Amniotic stem cell (primary cell): ENCODE measurements at places on chromosomes 6 and 20.

DNA sequence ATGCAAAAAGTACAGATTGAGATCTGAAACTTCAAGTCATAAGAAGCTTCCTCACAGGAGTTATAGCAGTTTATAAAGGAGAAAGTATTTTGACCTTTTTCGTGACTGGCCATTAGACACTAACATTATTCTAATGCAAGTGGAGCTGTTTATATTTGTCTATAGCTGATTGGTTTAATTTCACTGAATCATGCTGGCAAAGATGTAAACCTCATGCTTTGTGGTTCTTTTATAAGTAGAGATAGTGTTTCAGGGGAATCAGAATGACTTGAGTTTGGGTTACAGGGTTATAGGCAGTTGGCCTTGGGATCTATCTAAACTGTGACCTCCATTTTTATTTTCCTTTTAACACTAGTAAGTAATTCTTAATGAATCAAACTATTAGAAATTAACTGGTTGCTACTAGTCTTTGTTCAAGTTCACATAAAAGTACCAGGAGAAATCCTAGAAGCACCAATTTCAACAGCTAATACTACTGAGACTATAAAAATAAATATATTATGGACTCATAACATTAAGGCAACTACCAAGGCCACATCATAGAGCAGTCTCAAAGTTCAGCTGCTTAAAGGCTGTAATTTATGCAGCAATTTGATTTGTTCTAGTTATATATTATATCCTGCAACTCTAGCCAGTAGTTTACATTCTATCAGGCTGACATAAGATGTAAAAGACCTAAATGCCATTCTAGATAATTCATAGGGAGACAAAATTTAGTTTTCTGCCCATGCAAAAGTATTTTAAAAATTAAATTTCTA is 94.0 kb downstream of the RNGTT start:
- no peak for DNase-seq

DNA sequence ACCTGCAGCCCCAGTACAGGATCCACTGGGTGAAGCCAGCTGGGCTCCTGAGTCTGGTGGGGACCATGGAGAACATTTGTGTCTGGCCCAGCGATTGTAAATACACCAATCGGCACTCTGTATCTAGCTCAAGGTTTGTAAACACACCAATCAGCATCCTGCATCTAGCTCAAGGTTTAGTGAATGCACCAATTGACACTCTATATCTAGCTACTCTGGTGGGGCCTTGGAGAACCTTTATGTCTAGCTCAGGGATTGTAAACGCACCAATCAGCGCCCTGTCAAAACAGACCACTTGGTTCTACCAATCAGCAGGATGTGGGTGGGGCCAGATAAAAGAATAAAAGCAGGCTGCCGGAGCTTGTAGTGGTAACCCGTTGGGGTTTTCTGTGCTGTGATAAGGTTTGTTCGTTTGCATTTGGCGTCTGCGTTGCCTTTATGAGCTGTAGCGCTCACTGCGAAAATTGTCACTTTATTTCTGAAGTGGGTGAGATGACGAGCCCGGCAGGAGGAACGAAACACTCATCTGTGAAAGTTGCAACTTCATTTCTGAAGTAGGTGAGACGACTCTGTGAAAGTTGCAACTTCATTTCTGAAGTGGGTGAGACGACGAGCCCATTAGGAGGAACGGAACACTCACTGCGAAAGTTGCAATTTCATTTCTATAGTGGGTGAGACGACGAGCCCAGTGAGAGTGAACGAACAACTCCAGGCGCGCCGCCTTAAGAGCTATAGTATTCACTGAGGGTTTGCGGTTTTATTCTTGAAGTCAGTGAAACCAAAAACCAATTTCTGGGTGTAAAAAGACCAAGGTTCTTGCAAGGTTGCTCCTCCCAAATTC is 31.1 kb downstream of the SERPINB6 start:
- DNase-seq, result no peak

DNA sequence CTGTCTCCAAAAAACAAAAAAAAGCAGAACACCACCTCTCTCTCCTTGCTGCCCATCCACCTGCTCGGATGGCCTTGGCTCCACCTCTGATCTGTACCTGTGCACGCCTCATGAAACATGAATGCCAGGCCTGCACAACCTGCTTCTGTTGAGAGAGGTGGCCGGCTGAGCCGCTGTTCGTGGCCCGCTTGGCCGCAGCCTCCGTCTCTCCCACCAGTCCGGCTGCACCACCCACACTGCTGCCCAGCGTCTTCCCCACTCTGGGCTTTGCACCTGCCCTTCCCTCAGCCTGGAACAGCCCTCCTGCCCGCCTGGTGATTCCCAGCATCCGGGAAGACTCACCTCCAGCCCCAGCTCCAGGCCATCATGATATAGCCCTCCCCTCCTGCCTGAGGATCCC is 12.2 kb upstream of the ZBTB46 start:
- no peak for DNase-seq

GRCh38 chr6:101830501-101831031 is 437.1 kb downstream of the GRIK2 start:
- DNase-seq, result no peak

GRCh38 chr6:38113825-38114576 is 294.5 kb downstream of the ZFAND3 start:
- DNase-seq, result no peak

DNA sequence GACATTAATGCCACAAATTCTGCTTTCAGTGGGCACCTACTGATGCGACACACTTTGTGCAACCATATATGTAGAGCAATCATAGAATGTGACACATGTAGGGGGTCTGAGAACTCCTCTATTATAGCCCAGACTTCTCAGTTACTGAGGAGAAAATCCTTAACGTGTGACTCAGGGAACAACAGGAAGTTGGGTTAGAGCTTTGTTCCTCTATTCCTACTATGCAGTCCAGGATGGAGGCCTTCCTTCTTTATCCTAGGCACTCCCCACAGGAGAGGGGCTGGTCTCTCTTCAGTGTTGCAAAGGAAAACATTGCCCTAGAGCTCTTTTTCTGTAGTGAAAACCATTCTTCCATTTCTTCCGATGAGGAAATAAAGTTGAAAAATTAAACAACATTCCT is 39.6 kb upstream of the RCAN2 start:
- no peak for DNase-seq

DNA sequence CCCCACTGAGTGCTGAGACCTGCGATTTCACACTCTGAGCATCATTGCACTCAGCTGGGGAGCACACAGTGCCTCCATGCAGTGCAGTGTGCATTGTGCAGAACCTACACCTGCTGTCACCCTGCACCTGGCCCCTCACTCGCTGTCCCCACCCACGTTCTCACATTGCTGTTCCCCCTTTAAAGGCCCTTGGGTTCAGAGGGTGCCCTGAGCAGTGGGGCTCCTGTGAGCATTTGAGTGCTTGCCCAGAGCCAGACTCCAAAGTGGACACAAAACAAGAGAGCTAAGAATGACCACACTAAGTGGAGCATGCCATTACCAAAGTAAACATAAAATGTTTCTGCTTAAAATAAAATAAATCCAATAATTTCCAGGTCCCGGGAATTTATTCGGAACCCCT is 131.0 kb upstream of the CST7 start:
- DNase-seq, result no peak

DNA sequence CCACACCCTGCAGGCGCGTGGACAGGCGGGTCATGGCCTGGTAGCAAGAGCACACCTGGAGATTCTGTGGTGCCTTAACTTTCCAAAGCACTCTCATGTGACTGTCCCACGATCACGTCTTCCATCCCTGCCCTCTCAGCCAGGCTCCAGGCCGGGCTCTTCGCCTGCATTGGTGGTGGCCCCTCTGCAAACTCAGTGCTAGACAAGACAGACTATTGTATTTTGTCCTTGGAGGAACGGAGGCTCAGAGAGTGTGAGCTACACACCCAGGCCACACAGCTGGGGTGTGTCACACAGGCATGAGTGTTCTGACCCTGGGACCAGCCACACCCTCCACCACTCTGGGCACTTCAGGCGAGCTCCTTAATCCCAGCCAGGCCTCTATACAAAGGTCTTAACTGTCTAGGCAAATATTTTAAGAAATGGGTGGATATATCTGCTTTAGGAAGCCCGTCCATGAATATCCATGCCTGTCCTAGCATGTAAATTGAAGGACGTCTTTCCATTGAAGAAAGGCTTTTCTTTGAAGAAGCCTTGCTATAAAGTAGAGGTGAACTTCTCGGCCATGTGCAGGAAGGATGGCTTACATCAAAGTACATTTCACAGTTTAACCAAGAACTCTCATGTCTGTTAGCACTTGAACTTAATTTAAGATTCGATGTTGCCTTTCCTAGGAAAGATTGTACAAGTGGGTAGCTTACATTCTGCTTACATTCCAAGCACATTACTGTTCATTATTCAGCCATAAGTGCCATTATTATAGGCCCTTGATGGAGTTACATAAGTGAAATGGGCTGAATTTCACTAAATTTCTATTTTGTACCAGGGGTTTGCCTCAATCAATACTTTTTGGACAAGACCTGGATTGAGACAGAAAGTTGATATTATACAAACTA is 263.9 kb downstream of the DLL1 start:
- DNase-seq, result no peak

DNA sequence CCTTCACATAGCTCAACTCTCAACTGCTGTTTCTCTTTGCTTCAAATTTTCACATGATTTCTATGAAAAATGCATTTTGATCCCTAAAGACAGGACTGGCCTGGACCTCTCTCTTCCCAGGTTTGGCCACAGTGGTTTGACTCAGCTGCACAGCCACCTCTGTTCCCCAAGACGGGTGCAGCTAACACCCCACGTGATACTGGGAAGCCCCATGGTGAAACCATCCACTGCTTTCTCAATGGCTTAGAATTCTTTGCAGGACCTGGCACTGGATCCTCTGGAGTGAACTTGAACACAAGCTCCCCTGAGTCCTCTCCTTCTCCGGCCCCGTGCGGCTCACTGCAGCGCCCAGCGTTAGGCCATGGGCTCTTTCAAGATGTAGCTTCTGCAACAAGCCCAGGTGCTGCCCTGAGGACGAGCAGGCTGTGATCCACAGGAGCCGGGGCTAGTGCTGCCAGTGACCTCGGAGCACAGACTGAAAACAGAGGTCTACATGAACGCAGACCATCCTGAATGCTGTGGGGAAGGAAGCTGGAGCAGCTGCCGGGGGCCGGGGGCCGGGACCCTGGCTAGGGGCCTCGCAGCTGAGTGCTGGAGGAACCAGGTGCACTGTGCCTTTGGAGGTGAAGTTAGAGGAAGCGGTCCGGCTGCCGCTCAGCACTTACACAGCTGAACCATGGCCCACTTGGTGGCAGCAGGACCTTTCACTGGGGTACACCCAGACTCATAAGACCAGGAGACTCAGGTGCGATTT is 58.8 kb upstream of the MPC1 start:
- DNase-seq, result no peak

GRCh38 chr6:128240024-128240428 is 280.4 kb downstream of the PTPRK start:
- DNase-seq, result no peak

DNA sequence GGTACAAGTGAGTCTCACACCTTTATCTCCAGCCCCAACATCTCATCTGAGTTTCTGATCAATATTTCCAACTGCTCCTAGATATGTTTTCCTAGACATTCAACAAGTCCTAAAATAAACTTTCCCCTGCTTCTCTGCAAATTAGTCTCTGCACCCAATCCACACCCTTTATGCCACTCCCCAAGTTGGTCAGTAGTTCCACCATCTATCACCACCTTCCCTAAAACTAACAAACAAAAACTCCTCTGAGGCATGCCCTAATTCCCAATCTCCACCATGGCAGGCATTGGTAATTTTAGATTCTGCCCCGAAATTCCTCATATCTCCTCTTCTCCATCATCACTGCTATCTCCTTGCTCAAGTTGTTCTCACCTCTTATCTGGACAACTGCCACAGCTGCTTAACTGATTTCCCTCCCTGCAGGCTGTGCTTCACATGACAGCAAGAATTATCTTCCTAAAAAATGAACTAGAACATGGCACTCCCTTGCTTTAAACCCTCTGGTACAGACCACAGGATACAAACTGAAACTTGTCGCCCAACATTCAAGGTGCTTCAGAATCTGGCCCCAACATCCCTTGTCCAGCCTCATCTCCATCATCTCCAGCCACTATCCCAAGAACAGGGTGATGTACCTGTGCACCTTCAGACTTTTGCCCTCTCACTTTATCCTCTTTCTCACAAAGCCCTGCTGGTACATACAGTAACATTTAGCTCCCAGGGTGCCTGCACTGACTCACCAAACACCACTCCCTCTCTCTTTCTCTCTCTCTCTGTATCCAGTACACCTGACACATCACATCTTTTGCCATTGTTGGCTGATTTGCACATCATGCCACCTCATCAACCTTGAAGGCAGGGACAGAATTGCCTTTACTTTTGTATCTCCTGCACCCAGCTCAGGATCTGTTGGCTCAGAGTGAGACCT is 55.5 kb downstream of the ZHX3 start:
- no peak for DNase-seq

DNA sequence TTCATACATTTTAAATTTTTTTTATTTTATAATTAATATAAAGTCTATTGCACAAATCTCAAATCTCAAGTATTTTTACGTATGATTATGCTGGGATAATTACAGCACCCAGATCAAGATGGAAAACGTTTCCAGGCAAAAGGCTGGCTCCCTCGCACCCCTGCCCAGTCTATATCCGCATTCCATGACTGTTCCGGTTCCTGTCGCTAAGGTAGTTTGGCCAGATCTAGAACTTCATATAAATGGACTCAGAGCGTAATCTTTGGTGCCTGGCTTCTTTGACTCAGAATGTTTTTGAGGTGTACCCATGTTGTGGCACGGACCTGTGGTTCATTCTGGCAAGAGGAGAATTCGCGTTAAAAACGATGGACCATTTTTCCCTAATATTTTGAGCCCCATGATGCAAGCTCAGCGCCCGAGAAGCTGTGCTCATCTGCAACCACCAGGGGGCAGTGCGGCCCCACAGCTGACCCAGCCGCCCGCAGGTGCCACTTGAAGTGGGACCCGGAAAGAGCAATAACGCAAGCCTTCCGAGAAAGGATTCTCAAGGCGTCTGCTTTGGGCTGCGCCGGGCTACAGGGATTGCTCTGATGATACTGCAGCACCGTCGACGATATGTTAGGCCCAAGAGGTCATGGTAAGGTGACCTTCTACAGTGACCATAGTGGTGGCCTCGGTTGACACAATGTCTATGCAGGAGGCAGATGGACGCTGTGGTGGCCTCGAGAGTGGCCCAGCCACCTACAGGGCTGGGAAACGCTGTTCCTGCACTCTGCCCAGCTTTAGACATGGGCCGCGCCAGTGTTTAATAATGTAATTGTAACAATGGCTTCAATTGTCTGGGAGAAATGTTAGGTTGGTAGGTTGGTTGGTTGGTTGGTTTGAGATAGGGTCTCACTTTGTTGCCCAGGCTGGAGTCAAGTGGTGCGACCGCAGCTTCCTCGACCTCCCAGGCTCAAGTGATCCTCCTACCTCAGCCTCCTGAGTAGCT is 160.1 kb downstream of the ZMYND8 start:
- peak; percentile 31 for DNase-seq

DNA sequence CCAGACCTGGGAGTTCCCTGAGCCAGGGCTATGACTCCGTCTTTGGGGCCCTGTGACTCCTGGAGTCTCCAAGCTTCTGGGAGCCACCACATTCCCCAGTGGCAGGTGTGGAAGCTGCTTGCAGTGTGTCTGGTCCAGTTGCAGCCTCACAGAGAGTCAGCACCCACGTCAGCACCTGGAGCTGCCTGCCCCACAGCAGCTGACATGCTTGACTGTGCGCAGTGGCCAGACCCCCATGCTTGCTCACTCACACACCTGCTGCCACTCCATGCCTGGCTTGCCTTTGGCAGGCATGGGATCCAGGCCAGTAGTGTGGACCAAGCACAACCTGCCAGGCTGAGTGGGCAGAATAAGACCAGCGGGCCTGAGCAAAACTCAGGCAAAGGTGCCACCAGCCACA is 31.0 kb upstream of the ASIP start:
- DNase-seq, result no peak
